ENCODE measurements at places on chromosomes 4 and X.

DNA sequence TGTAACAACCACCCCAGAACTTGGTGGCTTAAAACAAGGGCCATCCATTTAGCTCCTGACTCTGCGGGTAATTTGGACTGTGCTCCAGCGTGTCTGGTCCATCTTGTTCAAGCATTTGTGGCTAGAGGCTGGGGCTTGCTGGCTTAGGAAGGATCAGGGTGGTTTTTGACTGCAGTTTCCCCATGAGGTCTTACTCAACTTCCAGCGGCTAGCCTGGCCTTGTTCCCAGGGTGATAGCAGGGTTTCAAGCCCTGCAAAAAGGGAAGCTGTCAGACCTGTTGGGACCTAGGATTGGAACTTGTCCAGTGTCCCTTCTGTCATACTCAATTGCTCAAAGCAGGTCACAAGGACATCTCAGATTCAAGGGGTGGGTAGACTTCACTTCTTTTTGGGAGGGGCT, 205.9 kb downstream of the STIM2 start:
- no peaks in the 10 kb centered on the region for H3K27me3 ChIP-seq
- no peaks in the 10 kb centered on the region for H3K36me3 ChIP-seq
- no peak overlapping the region for H3K27ac ChIP-seq
- H3K4me3 ChIP-seq, result no peak overlapping the region
- H3K4me1 ChIP-seq, result no peaks in the 10 kb centered on the region

DNA sequence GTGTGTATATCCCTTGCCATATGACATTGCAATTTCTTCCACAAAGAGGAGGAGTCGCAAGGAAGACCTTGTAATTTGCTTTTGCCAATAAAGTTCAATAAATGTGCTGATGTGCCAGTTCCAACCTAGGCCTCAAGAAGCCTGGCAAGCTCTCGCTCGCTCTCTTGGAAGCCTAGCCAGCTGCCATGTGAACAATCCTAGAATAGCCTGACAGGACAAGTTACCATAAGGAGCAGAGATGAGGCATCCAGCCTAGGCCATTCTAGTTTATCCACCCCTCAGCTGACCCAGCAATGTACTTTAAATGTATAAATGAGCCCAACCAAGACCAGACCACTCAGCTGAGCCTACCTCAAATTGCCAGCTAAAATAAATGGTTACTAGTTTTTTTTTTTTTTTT, 145.7 kb upstream of the QRFPR start:
- no peak for DNase-seq
- no peaks in the 10 kb centered on the region for H3K27me3 ChIP-seq
- H3K4me1 ChIP-seq, result no peaks in the 10 kb centered on the region

GRCh38 chrX:25432396-25432795, 416.6 kb upstream of the ARX start:
- H3K27me3 ChIP-seq, result no peaks in the 10 kb centered on the region
- no peaks in the 10 kb centered on the region for H3K4me1 ChIP-seq
- no peak for DNase-seq
- H3K36me3 ChIP-seq, result no peaks in the 10 kb centered on the region
- H3K4me3 ChIP-seq, result no peak overlapping the region
- no peak overlapping the region for H3K27ac ChIP-seq

- H3K27ac ChIP-seq, result no peak overlapping the region
- H3K4me3 ChIP-seq, result no peak overlapping the region
- no peak for DNase-seq
- H3K36me3 ChIP-seq, result no peaks in the 10 kb centered on the region
- no peaks in the 10 kb centered on the region for H3K27me3 ChIP-seq
These were observed 75.9 kb downstream of the NAA11 start for GRCh38 chr4:79249881-79250503.

DNA sequence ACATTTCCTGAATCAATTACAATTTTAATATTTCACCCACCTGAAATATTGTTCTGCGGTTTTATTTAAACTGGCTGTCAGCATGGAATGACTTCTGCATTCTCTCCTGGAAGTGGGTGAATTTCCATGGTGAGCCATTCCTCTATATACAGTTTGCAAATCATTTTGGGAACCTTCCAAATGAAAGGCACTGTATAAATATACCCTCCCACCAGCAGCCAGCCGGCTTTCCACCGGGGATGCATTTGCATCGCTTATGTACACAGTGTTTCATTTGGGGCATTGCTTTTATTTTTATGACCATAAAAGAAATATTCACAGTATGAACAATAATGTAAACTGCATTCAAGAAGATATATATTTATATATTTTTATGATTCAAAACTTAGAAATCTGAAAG, 4.7 kb upstream of the IL1RAPL1 start:
- no peak for DNase-seq
- H3K27me3 ChIP-seq, result no peaks in the 10 kb centered on the region
- H3K36me3 ChIP-seq, result no peaks in the 10 kb centered on the region
- H3K27ac ChIP-seq, result no peak overlapping the region
- H3K4me1 ChIP-seq, result no peaks in the 10 kb centered on the region

- H3K36me3 ChIP-seq, result no peaks in the 10 kb centered on the region
- H3K27me3 ChIP-seq, result no peaks in the 10 kb centered on the region
- H3K4me1 ChIP-seq, result peaks cover 15% of the 10 kb centered on the region
- no peak for DNase-seq
- no peak overlapping the region for H3K27ac ChIP-seq
- no peak overlapping the region for H3K4me3 ChIP-seq
These were observed 30.7 kb downstream of the TSPAN5 start for GRCh38 chr4:98627531-98628257.

Measured in CD4-positive, alpha-beta T cell (primary cell).